Activated T-cell treated with anti-CD3 and anti-CD28 coated beads, Interleukin-2, amount 50 U/mL, for 48 hours (primary cell): ENCODE measurements at places on chromosomes 3 and 15.
A peak's percentile ranks its signal among the peaks of the same experiment; 100 is the strongest.

DNA sequence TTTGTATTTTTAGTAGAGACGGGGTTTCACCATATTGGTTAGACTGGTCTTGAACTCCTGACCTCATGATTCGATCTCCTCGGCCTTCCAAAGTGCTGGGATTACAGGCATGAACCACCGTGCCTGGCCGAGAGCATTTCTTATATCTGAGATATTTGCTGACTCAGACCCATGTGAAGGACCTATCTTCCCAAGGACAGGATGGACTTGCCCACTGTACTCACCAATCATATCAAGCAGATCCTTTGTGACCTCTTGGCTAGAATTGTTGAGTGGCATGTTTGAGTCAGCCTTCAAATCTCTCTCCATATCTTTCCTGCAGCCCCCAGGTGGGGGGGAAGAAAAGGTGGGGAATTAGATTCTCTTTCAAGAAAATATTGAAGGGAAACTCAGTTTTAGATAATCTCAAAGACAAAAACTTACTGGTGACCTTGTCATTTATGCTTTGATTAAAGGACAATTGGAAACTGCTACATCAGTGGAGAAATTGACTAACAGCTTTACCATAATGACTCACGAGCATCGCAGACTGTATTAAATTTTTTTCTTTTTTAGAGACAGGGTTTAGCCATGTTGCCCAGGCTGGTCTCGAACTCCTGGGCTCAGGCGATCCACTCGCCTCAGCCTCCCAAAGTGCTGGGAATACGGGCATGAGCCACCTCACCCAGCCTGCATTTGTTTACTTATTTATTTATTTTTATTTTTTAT is 3.1 kb downstream of the C3orf62 start:
- peak; percentile 23 for DNase-seq

DNA sequence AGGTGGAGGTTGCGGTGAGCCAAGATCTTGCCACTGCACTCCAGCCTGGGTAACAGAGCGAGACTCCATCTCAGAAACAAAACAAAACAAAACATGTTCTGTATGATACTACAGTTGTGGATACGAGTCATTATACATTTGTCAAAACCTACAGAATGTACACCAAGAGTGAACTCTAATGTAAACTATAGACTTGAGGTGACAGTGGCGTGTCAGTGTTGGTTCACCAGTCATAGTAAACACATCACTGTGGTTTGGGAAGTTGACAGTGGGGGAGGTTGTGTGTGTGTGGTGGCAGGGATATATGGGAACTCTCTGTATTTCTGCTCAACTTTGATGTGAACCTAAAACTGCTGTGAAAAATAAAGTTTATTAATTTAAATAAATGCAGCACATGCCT is 33.0 kb upstream of the GNB5 start:
- no peak for DNase-seq

- no peak for DNase-seq
Observed at GRCh38 chr3:169041677-169042171, 621.8 kb downstream of the MECOM start.

DNA sequence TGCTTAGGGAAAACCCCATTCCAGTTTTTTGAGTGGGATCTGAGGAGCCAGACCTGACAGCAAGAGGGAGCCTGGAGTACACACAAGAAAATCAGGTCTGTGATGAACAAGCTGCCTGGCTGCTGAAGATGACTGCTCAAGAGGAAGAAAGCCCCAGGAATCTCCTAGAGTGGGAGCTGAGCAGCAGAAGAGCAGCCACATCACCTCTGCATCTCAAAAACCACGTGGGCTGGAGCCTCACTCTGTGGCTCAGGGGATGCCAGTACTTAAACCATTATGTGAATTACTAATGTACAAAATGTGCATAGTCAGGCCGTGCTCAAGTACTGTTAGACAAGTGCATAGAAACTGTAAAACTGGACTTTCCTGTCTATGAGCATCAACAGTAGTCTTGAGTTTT is 52.4 kb downstream of the SLC9A9 start:
- no peak for DNase-seq

DNA sequence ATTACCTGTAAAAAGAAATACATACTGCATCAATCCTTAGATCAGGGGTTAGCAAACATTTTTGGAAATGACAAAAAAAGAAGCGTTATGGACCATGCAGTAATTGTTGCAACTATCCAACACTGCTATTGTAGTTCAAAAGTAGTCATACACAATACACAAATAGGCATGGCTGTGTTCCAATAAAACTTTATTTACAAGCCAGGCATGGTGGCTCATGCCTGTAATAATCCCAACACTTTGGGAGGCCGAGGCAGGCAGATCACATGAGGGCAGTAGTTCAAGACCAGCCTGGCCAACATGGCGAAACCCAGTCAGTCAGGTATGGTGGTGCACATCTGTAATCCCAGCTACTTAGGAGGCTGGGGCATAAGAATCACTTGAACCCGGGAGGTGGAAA is 124.8 kb downstream of the DLG1 start:
- DNase-seq, result no peak

DNA sequence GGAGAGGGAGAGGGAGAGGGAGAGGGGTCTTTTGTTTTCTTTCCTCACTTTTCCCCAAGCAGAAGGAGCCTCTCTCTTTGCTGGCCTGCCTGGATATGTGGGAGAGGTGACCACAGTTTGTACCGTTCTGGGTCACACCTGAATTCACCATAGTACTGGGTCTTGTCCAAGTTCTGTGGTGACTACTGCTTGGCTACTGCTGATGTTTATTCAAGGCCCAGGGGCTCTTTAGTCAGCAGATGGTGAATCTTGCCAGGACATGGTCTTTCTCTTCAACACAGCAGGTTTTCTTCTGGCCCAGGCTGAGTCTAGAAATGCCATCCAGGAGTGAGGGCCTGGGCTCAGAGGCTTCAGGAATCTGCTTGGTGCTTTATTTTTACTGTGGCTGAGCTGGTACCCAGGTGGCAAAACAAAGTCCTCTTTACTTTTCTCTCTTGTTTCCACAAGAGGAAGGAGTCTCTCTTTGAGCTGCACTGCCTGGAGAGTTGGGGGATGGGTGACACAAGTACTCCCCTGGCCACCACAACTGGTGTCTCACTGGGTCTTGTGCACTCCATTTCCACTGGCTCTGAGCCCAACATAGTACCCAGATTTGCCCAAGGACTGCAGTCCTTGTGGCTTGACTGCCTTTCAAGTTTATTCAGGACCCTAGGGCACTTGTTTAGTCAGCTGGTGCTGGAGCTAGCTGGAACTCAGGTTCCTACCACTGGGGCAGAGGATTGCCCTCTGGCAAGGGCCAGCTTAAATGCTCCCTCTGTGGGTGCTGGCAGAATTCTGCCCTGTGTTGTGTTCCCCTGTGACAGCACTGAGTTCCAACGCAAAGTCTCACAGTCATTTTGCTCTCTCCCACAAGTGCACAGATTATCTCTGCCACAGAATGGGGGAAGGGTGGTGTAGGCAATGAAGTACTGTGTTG is 16.8 kb upstream of the CCNDBP1 start:
- DNase-seq, result no peak

DNA sequence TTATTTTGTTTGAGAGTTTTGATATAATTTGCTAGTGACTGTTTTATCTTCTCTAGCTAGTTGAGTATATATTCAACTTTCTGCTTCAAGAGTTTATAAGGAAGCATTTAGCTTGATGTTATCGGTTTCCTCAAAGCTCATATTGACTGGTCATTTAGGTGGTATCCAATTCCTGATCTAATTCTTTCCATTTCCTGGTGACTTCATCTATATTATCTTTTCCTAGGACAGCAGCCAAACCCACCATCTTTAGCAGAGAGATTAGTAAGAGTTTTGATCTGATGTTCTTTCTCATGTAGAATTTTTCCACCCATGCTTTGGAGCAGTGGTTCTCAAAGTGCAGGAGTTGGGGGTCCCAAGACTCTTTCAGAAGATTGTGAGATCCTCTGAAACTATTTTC is 148.6 kb upstream of the STT3B start:
- no peak for DNase-seq
